ENCODE measurements at places on chromosomes 13 and 19.

- no peak for DNase-seq
Measured at GRCh38 chr19:47615230-47615629, 6.3 kb downstream of the BICRA start.

- no peak for DNase-seq
Measured at GRCh38 chr13:53638040-53638439, 609.4 kb downstream of the OLFM4 start.

- DNase-seq: no peak
Measured at GRCh38 chr19:45450012-45450333, 17.8 kb upstream of the FOSB start.

DNA sequence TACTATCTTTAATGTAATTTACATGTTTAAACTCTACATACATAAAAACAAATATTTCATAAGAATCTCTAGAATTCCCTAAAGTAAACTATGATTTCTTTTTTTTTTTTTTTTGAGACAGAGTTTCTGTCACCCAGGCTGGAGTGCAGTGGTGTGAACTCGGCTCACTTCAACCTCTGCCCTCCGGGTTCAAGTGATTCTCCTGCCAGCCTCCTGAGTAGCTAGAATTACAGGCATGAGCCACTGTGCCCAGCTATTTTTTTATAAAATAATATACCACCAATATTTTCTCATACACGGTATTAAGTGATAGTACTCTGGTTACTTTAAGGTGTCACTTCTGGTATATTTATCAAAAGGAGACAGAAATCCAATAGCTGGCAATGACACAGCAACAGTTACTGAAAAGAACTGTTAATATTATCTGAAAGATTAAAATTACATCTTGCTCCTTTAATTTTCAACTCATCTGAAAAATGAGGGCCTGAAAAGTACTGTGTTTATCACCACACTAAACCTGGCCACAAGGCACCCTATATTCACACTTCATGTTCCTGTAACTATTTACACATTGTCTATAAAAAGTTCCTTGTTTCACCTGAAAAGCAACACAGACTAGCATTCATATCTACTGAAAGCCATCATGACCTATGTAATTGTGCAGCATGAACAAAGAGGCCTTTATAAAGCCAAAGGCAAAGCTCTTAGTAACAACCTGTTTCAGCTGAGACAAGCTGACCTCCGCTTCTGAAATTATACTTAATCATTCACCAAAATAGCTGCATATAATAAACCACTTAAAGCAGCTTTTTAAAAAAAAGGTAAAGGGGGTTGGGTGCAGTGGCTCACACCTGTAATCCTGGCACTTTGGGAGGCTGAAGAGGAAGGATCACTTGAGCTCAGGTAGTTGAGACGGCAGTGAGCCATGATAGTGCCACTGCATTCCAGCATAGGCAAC lies 106.1 kb downstream of the SLC25A15 start:
- DNase-seq: no peak

DNA sequence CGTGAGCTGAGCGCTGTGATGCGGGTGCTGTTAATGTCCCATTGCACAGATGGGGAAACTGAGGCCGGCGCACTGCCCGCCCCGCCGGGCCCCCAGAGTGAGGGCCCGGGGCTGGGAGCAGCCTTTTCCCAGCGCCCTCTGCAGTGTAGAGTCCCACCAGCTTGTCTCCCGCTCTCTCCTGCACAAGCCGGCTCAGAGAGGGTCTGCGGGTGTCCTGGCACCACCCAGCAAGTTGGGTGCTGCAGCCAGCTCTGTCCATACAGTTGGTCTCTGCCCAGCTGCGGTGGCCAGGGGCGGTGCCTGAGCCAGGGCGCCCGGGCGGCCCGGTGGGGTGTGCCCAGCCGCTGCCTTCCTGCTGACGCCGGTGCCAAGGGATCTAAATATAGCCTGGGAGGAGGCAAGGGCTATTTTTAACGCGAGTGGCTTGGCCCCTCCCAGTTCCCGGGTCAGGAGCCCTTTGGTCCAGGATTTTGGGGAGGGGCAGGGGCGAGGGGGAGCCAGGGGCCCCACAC lies 19.3 kb downstream of the GADD45B start:
- DNase-seq: no peak

Data from activated T-cell treated with anti-CD3 and anti-CD28 coated beads for 24 hours (primary cell).